Heart left ventricle (tissue), 16 donors: ENCODE measurements at places on chromosomes 2 and 18.

- DNase-seq = no peak
Measured at GRCh38 chr2:169200756-169201155, 131.4 kb downstream of the DHRS9 start.

DNA sequence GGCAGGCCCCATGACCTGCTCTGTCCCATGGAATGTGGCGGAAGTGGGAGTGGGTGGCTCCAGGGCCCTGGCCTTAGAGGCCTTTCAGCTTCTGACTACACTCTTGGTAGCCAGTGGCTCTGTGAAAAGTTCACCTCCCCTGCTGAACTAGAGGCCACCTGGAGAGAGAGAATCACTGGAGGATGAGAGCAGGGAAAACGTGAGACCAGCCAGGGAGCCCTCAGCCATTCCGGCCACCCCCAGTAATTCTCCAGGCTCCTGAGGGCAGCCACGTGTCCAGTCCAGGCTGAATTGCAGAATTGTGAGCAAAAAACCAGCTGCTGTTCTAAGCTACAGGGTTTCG, 10.5 kb downstream of the COLEC12 start:
- no peak for DNase-seq

GRCh38 chr18:37408676-37409265, 156.8 kb downstream of the CELF4 start:
- no peak for DNase-seq

- DNase-seq = no peak
Measured at GRCh38 chr2:25989154-25989553, 6.9 kb upstream of the KIF3C start.
